ENCODE measurements at places on chromosomes 5 and 9. TPM values are rescaled to one million over a fixed set of nuclear protein-coding genes. Genes with fewer than 3 reads are reported as not detected.

DNA sequence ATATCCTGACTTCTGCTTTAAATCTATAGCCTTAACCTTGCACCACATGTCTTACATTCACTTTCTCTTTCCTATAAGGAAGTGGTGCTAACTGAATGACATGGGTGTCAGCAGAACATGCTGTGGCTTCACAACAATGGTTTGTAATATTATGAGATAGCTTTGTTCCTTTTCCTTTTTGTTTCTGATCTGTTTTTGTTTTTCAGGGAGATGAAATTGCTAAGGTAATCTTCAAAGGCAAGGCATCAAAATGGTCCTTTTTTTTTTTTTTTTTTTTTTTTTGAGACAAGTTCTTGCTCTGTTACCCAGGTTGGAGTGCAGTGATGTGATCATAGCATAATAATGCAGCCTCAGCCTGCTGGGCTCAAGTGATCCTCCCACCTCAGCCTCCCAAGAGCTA is 53.6 kb upstream of the RANBP6 start:
- no peaks in the 10 kb centered on the region for H3K4me1 ChIP-seq
- no peak overlapping the region for H3K4me3 ChIP-seq
- H3K36me3 ChIP-seq = no peaks in the 10 kb centered on the region
- DNase-seq = no peak
- no peak overlapping the region for H3K27ac ChIP-seq
- no peaks in the 10 kb centered on the region for H3K27me3 ChIP-seq

DNA sequence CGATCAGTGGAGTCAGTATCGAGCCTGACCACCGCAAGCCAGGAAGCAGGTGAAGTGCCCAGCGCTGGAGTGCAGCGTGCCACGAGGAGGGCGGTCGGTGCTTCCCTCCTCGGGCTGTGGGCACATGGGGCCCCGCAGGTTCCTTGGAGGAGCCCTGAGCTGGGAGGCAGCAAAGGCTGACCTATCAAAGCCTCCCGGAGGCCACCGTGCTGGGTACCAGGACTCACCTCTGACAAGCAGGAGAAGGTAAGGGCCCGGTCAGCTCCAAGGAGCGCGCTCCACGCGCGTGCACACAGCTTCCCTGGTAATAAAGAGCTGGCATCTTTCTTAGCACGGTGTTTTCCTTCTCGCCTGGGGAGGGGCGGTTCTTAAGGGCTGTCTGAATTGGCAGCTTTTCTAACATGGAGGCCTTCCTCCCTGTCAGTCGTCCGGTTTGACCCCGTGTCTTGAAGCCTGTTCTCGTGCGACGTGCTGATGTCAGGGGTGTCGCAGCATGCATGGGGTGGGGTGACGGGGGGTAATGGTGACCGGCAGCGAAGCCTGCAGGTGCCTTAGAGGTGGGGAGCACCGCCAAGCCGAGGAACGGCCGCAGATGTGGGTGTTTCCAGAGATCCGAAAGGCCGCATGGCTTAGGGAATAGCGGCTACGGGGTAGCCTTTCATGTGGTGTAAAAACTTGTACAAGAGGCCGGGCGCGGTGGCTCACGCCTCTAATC is 13.1 kb downstream of the PMPCA start:
- H3K27me3 ChIP-seq = no peaks in the 10 kb centered on the region
- H3K4me1 ChIP-seq = no peaks in the 10 kb centered on the region
- H3K27ac ChIP-seq = no peak overlapping the region
- no peak for DNase-seq
- peaks cover 29% of the 10 kb centered on the region for H3K36me3 ChIP-seq

GRCh38 chr9:115400796-115401195 is 282.8 kb upstream of the TNC start:
- H3K27me3 ChIP-seq = no peaks in the 10 kb centered on the region
- H3K36me3 ChIP-seq = no peaks in the 10 kb centered on the region
- no peak overlapping the region for H3K4me3 ChIP-seq
- H3K27ac ChIP-seq = no peak overlapping the region
- no peak for DNase-seq

- H3K27ac ChIP-seq = peak overlapping the region; percentile 88
- no peak for DNase-seq
- H3K4me3 ChIP-seq = no peak overlapping the region
- peaks cover 22% of the 10 kb centered on the region for H3K4me1 ChIP-seq
- H3K36me3 ChIP-seq = no peaks in the 10 kb centered on the region
Observed at GRCh38 chr9:13513286-13513685, 233.8 kb upstream of the MPDZ start.

DNA sequence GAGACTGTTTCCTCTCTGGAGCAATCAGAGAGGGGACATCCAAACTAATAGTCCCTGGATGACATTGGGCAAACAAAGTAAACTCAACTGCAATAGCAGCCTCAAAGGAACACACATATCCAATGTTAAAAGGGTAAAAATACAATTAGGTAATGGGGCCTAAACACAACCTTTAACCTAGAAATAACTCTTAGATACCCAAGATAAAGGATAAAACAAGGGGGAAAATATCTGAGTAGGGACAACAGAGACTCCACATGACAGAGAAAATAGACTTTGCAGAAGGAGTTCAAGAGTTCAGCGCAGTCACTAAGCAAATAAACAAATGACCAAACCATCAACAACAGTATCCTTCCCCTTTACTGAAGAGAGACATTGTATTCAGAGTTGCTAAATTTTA is 149.3 kb downstream of the FBXO4 start:
- DNase-seq = no peak
- no peaks in the 10 kb centered on the region for H3K36me3 ChIP-seq

- no peaks in the 10 kb centered on the region for H3K36me3 ChIP-seq
- H3K27ac ChIP-seq = no peak overlapping the region
- H3K27me3 ChIP-seq = no peaks in the 10 kb centered on the region
- H3K4me1 ChIP-seq = no peaks in the 10 kb centered on the region
- H3K4me3 ChIP-seq = no peak overlapping the region
- no peak for DNase-seq
Observed at GRCh38 chr5:151424892-151425523, 22.4 kb upstream of the SLC36A1 start.

- H3K27ac ChIP-seq = no peak overlapping the region
- no peak overlapping the region for H3K4me3 ChIP-seq
- no peak for DNase-seq
- peaks cover 12% of the 10 kb centered on the region for H3K4me1 ChIP-seq
Observed at GRCh38 chr5:14465776-14466175, 115.8 kb upstream of the OTULINL start.

DNA sequence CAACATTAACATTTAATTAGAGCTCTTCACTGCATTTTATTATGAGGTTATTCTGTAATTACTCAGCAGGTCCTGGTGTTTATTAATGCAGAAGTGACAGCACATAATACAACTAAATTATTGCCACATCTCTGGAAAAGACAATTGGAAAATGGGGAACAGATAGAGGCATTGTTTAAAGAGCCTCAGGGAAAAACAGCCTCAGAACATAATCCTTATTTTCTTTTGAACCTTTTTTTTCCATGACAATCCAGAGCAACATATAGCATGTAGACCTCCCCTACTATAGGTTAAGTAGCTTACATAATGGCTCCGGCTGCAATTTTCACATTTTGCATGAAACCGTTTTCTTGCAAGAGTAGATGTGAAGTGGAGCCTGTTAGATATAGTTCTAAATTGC is 87.2 kb downstream of the RMI1 start:
- no peak overlapping the region for H3K27ac ChIP-seq
- H3K27me3 ChIP-seq = no peaks in the 10 kb centered on the region
- no peaks in the 10 kb centered on the region for H3K36me3 ChIP-seq
- no peaks in the 10 kb centered on the region for H3K4me1 ChIP-seq
- no peak overlapping the region for H3K4me3 ChIP-seq

GRCh38 chr5:110836851-110837250 is 98.0 kb downstream of the SLC25A46 start:
- H3K27ac ChIP-seq = no peak overlapping the region
- H3K27me3 ChIP-seq = peaks cover 3% of the 10 kb centered on the region
- H3K36me3 ChIP-seq = no peaks in the 10 kb centered on the region

Gene TSSK1B
- polyA plus RNA-seq = 0.07 TPM

Gene KCNMB1
- not detected for polyA plus RNA-seq

Gene PDZD2
- 3.1 TPM for polyA plus RNA-seq

Gene CNTRL
- polyA plus RNA-seq = 5.3 TPM

Gene PMPCA
- polyA plus RNA-seq = 71.3 TPM

Gene ALDOB
- polyA plus RNA-seq = not detected
